ENCODE measurements at places on chromosomes 6 and 20. TPM values are rescaled to one million over a fixed set of nuclear protein-coding genes. Genes with fewer than 3 reads are reported as not detected.

Gene GTSF1L
- total RNA-seq, result not detected

Gene SERINC1
- 289 TPM for total RNA-seq

Gene FOXC1
- 2.3 TPM for total RNA-seq

Gene GRM4
- under 0.01 TPM for total RNA-seq

Gene PHACTR1
- total RNA-seq, result 0.34 TPM

Gene MYH7B
- total RNA-seq, result 0.26 TPM

Gene CAPN11
- total RNA-seq, result under 0.01 TPM

Gene MAP7
- 2.7 TPM for total RNA-seq

Gene CDSN
- total RNA-seq, result not detected

Gene SCRT2
- total RNA-seq, result not detected

Gene COX7A2
- 212 TPM for total RNA-seq

Gene HLA-DQB1
- not detected for total RNA-seq

Gene PAK1IP1
- 10.7 TPM for total RNA-seq

Gene HLA-DOB
- 0.32 TPM for total RNA-seq

Gene TFAP2D
- not detected for total RNA-seq

Gene IL17A
- total RNA-seq, result not detected

Gene PCMT1
- 92.0 TPM for total RNA-seq

Gene OPRM1
- total RNA-seq, result under 0.01 TPM

Gene VSX1
- total RNA-seq, result not detected

Gene CLDN20
- not detected for total RNA-seq

Gene NFS1
- 18.9 TPM for total RNA-seq

Gene NNAT
- total RNA-seq, result 0.26 TPM

Gene DNMT3B
- 1.1 TPM for total RNA-seq

Gene PTCRA
- total RNA-seq, result not detected

Gene ZBTB12
- 14.6 TPM for total RNA-seq

Gene C20orf96
- total RNA-seq, result 3.2 TPM

Gene CBLN4
- not detected for total RNA-seq

Gene SPATS1
- total RNA-seq, result not detected

Gene KIF25
- total RNA-seq, result not detected

Gene AVP
- not detected for total RNA-seq

Gene SLC9A8
- total RNA-seq, result 11.6 TPM

Gene FAM217A
- total RNA-seq, result not detected

Gene DDRGK1
- total RNA-seq, result 32.0 TPM

Gene C6orf58
- not detected for total RNA-seq

Gene CSNK2B
- 83.9 TPM for total RNA-seq

Gene GGTLC1
- not detected for total RNA-seq

Gene TBC1D32
- 10.1 TPM for total RNA-seq

Gene ETV7
- 0.47 TPM for total RNA-seq

Gene EEF1A2
- total RNA-seq, result 0.79 TPM

Gene ULBP1
- total RNA-seq, result not detected

Gene NKAIN4
- not detected for total RNA-seq

Gene DNAH8
- under 0.01 TPM for total RNA-seq

Gene SMLR1
- total RNA-seq, result not detected

Gene GPR63
- 0.16 TPM for total RNA-seq

Gene B3GALT4
- 13.6 TPM for total RNA-seq

All from bronchial smooth muscle cell (primary cell).